ENCODE measurements at places on chromosomes 3 and 15.

- peak; percentile 64 for DNase-seq
These were observed 25.3 kb downstream of the EXOG start for GRCh38 chr3:38521391-38521987.

GRCh38 chr15:74762791-74763150, 14.1 kb downstream of the CYP1A2 start:
- no peak for DNase-seq

GRCh38 chr3:153469162-153469561, 307.1 kb downstream of the RAP2B start:
- DNase-seq, result no peak

- DNase-seq, result no peak
These were observed 35.0 kb downstream of the GATM start for GRCh38 chr15:45343258-45343860.

DNA sequence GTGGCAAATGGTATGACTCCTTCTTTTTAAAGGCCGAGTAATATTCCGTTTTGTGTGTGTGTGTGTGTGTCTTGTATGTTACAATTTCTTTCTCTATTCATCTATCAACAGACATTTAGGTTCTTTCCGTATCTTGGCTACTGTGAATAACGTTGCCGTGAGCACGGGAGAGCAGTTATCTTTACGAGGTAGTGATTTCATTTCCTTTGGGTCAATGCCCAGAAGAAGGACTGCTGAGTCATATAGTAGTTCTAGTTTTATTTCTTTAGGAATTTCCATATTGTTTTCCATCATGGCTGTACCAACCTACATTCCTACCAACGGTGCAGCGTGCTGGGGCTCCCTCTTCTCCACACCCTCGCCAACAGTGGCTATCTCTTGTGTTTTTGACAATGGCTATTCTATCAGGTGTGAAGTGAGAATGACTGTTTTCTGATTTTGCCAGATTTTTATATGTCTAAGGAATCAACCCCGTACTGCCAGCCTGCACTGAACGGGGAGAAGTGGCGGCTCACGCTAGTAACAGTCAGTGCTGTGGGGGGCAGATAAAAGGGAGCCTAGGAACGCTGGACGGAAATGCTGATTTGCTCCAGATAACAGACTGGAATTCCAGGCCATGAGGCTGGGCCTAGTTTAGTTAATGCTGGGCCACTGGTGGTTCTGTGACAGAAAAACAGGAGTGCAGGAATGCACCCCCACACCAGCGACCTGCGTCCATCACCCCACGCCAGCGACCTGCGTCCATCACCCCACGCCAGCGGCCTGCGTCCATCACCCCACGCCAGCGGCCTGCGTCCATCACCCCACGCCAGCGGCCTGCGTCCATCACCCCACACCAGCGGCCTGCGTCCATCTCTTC, 168.1 kb downstream of the XXYLT1 start:
- DNase-seq, result peak; percentile 82

DNA sequence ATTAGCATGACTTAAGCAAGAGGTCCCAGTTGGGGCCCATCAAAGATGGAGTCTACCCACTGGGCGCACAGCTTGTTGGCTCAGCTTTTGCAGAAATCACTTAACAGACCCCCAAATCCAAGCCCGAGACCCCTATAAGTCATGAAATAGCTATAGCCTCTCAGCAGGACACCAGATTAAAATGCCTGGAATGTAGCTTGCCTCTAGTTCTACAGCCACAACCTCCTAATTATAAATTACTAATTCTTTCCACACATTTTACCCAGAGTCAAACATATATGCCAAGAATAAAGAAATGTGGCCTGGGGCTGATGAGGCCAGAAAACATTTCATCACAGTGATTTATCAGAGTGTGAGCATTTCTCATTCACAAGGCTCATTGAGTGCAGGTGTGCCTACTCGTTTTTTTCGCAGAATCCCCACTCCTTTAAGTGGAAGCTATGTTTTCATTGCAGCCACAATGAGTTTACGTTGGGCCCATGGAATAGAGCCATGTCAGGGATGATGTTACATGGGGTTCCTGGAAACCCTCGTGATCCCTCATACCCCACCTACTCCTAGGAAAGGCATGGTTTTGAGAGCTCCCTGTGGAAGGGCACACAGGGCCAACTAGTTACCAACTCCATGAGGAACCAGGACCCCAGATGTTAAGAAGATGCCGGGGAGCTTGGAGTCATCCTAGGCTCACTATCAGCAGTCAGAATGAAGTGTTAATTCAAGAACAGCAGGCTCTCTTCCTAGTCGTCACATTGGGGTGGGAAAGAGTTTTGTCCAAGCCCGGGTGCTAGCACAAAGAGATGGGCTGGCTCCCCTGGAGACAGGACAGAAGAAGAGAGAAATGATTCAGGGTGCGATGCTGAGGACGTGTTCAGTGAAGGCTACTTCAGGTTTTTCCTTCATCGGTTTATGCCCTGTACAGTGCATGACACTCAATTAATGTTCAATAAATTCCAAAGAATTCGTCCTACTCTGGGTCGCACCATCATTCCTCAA, 90.2 kb upstream of the ABHD17C start:
- no peak for DNase-seq

DNA sequence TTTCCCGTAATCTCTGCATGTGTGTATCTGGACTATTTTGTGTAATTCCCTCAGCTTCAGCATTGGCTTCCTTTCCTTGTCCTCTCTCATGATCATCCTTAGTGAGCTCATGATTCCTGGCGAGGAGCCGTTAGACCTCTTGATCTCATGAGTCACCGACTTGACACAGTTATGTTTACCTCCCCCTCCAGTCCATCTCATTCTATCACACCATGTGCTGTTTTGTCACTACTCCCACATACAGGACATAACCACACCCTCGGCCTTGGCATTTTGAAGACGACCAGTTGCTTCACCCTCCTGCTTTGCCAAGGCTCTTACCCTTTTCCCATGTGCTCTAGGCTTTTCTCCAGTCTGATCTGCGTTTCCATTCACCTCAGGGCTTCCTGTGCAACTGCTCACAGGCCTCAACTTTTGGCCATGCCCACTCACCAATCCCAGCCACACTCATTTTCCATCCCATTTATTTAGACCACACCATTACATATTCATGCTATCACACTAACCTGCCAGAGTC, 41.5 kb downstream of the CP start:
- peak; percentile 96 for DNase-seq

DNA sequence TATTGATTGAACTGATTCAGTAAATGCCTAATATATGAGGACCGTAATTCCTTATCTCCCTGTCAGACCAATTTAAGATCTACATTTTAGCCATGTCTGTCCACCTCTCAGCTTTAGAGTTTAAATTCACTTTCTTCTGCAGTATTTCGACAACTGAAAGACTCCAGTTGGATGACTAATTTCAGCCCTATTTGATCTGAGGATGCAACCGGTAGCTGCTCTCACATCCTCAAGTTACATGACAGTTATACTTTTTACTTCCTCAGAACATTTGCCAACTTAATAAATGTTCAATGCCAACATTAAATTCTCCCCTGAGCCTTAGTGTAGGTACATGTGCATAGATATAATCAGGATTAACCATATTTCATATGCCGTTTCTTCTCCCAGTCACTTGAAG, 2.5 kb upstream of the HHLA2 start:
- DNase-seq, result no peak

DNA sequence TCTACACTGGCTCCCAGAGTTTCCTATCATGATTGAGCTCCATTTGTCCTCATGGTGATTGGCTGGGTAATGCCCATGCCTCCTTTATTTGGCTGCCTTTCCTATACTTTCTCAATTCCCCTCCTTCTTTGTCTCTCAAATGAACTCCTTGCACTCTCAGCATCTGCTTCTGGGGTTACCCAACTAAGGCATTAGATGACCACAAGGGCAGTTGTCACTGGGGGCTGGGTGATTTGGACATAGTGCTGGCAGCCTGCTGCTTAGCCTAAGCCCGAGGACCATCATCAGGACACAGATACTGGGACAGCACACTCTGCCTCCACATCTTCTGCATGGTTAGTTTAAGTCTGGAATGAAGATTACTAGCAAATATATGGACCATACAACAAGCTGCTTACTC, 49.2 kb upstream of the LRRFIP2 start:
- no peak for DNase-seq

- no peak for DNase-seq
These were observed 6.3 kb downstream of the TSEN2 start for GRCh38 chr3:12490547-12490946.

- DNase-seq, result no peak
These were observed 643.1 kb downstream of the MECOM start for GRCh38 chr3:169020371-169020770.

- DNase-seq, result no peak
These were observed 67.6 kb downstream of the FNDC3B start for GRCh38 chr3:172106989-172107388.

DNA sequence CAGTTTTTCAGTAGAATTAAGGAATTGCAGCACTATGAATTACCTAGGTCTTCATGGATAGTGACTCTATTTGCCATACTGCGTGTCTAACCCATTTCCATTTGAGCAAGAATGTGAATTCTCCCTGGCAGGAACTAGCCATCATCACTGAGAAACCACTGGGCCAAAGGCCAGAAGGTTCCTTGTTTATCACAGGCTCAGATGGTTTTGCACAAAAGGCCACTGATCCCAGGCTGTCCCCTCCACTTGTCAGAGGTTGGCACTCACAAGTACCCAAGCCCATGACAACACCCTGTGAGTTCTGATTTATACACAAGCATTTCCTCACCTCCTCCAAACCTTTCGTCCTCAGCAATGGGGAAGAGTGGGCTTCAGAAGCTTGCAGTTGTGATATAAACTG, 131.8 kb downstream of the FOXB1 start:
- no peak for DNase-seq

- no peak for DNase-seq
These were observed 170.6 kb downstream of the MINAR1 start for GRCh38 chr15:79602731-79603130.

- no peak for DNase-seq
These were observed 61.8 kb upstream of the CMSS1 start for GRCh38 chr3:99755831-99756230.

DNA sequence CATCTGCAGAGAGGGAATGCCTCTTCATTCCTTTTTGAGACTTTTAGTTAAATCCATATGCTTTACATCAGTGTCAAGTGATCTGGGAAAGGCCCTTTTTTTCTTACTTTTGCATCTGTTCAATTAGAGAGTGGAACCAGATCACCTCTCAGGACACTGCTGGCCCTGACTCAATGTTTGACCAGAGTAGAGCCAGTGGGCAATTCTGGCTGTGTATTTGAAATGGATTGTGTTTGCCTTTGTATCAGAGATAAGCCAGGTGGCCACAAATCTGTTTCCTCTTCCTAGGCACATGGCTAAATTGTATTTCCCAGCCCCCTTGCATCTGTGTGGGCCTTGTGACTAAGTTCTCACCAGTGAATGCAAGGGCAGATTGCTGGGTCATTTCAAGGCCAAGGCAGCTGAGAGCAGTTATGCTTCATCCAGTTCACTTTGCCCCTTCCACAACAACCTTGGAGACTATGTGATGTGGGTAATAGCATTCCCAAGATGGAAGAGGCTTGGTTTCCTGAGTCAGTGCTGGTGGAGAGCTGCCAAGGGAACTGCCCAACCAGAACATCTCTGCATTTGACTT, 75.6 kb upstream of the CACNA2D3 start:
- DNase-seq, result peak; percentile 88

DNA sequence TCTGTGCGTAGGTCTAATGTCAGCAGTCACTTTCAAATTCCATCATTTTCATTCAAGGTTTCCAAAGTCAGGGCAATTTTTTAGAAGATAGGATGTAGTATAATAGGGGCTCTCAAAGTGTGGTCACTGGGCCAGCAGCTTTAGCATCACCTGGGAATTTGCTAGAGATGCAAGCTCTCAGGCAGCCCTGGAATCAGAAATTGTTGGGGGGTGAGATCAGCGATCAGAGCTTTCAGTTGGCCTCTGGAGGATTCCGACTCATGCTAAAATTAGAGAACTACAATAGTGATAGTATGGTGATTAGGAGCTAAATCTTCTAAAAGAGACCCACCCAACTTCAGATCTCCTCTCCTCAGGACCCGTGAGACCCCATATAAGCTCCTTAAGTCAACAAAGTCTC, 2.4 kb upstream of the FRMD4B start:
- DNase-seq, result no peak

DNA sequence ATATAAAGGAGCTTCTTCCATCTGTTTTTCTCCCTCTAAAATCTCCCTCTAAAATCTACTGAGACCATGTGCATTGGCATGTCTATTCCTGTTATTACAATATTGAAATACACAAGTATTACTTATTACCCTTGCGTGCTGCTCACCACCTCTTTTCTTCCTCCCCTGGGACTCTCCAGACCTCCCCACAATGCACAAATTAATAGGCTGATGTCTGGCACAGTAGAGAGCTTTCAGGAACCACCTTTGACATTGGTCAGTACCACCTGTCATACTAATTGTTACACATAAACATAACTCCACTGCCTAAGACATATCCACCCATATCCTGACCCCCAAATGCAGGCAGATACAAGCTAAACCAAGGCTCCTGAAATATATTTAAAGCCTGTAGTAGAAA, 722.6 kb downstream of the FHIT start:
- DNase-seq, result no peak
